ENCODE measurements at places on chromosomes 1 and 21. TPM values are rescaled to one million over a fixed set of nuclear protein-coding genes. Genes with fewer than 3 reads are reported as not detected.

Gene LIPI
- total RNA-seq, result not detected

Gene MXRA8
- 0.07 TPM for total RNA-seq

Gene REN
- total RNA-seq, result not detected

Gene ATP6V1G3
- total RNA-seq, result not detected

Gene RIMS3
- total RNA-seq, result 5.5 TPM

Gene CLCA4
- total RNA-seq, result not detected

Gene GRHL3
- 0.64 TPM for total RNA-seq

Data from activated B cell treated with CpG ODN at 0.5 μM for 24 hours (primary cell).